ENCODE measurements at places on chromosomes 1 and 21. TPM values are rescaled to one million over a fixed set of nuclear protein-coding genes. Genes with fewer than 3 reads are reported as not detected.

GRCh38 chr1:235953801-235954200, 87.1 kb upstream of the LYST start:
- no peak for DNase-seq

GRCh38 chr1:113219377-113219776, 146.4 kb downstream of the LRIG2 start:
- no peak for DNase-seq

DNA sequence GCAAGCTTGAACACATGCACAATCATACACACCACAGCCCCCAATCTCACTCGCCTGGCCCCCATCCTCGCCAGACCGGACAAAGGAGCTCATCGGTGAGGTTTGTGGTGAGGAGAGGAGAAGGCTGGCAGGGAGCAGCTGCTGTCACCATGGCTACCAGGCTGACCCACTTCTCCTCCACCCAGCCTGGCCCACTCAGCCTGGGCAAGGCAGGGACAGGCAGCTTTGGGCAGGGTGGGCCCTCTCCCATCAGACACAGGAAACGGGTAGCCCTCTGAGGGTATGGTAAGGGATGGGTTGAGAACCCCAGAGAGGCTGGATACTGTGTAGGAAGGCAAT, 15.9 kb downstream of the RIMS3 start:
- no peak for DNase-seq

The ERRFI1 gene
- 33.0 TPM for total RNA-seq

GRCh38 chr1:101652484-101652883, 344.2 kb downstream of the OLFM3 start:
- no peak for DNase-seq

The CDK11B gene
- total RNA-seq = 19.7 TPM
